Activated CD8-positive, alpha-beta memory T cell treated with anti-CD3 and anti-CD28 coated beads for 36 hours (primary cell): ENCODE measurements at places on chromosomes 1 and 21. TPM values are rescaled to one million over a fixed set of nuclear protein-coding genes. Genes with fewer than 3 reads are reported as not detected.

PIGR gene
- 1.0 TPM for total RNA-seq

ZNF683 gene
- total RNA-seq = 0.94 TPM

SH2D1B gene
- total RNA-seq = not detected

LCE3E gene
- not detected for total RNA-seq

EXTL1 gene
- total RNA-seq = not detected
